ENCODE measurements at places on chromosomes 7 and 10.

DNA sequence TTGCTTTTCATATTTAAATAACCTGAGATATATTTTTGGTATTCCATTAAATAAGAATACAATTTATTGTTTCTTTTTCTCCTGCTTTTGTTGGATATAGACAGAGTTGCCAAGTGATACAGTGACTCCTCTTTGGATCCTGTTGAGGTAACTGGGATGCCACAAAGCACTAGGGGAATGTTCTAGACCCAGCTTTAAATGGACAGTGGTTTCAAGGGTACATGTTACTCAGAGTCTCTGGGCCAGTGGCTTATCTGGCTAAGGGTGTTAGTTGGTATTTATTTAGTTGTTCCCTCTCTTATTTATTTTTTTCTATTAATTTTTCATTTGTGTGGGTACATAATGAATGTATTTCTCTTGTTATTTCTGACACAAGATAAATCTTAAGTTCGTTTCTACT, 9.1 kb downstream of the GBF1 start:
- no peak for DNase-seq

- no peak for DNase-seq
These were observed 314.2 kb upstream of the GNAI1 start for GRCh38 chr7:79820387-79820786.

GRCh38 chr7:138515001-138515528, 55.0 kb downstream of the TRIM24 start:
- DNase-seq = no peak

DNA sequence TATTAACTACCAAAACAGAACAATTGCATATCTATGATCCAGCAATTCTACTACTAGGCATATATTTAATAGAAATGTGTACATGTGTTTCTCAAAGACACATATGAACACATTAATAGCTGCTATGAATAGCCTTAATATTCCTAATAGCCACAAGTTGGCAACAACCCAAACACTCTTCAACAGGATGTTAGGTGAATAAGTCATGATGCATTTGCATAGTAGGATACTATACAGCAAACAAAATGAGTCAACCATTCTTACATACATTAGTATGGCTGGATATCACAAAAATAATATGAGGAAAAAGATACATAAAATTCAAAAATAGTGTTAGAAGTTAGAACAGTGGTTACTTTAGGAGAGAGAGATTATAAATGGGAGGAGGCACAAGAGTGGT, 26.8 kb upstream of the ZNF746 start:
- no peak for DNase-seq

All from stimulated activated CD8-positive, alpha-beta memory T cell treated with anti-CD3 and anti-CD28 coated beads, Interleukin-7, amount 100 ng/mL, for 1 hour (primary cell).